Fibroblast of the conjunctiva (primary cell): ENCODE measurements at places on chromosomes 1 and 21.
A peak's percentile ranks its signal among the peaks of the same experiment; 100 is the strongest.

GRCh38 chr1:234589064-234589800 lies 20.7 kb downstream of the IRF2BP2 start:
- no peak for DNase-seq

DNA sequence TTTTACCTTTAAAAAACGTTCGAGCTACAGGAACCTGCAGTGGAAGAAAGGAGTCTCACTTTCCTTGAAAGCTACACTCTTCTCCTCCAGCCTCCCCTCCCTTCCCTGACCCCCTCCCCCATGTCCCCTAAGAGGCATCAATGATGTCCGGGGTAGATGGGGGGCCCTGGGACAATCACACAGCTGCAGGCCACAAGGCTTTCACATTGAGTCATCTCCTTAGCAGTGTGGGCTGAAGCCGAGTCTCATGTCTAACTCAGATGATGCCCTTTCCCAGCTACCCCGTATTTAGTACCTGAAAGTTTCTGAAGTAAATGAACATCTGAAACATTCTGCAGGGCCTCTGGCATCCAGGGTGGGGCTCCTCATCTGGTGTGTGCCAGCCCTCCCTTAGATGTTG lies 6.3 kb upstream of the GPR25 start:
- DNase-seq, result no peak

GRCh38 chr1:17973694-17974093 lies 133.9 kb upstream of the IGSF21 start:
- no peak for DNase-seq

DNA sequence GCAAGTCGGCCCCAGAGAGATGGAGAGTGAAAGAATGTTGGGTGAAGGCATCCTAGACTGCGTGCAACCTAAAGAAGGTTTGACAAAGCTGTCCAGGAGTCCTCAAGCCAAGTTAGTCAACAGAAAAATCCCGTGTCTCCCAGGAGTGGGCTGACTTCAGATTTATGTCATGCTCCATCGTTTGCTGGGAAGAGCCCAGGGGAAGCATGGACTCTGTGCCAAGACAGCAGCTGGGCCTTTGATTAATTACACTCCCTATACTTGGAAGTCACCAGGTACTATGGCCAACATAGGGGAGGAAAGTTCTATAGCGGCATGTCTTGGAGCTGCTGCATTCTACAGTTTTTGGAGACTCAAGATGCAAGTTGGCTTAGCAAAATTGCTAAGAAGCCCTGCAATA lies 247.4 kb downstream of the KAZN start:
- no peak for DNase-seq

- DNase-seq, result no peak
These were observed 133.9 kb downstream of the TTLL7 start for GRCh38 chr1:83864991-83865390.

DNA sequence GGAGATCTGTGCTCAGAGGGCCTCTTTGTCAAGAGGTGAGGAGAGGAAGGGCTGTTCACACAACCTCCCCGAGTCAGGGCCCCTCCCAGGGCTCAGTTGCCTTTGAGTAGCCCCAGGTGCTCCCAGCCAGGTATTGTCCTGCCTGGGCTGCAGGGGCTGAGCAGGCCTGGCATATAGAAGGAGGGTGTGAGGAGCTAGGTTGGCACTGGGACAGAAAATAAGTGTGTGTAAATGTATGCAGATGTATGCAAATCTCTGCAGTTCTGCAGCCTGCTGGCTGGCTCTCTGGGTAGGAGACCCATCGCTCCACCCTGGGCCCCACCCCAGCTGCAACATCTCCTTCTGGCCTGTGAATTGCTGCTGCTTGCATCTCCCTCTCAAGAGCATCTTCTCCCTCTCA lies 52.4 kb downstream of the NAV1 start:
- DNase-seq, result no peak

DNA sequence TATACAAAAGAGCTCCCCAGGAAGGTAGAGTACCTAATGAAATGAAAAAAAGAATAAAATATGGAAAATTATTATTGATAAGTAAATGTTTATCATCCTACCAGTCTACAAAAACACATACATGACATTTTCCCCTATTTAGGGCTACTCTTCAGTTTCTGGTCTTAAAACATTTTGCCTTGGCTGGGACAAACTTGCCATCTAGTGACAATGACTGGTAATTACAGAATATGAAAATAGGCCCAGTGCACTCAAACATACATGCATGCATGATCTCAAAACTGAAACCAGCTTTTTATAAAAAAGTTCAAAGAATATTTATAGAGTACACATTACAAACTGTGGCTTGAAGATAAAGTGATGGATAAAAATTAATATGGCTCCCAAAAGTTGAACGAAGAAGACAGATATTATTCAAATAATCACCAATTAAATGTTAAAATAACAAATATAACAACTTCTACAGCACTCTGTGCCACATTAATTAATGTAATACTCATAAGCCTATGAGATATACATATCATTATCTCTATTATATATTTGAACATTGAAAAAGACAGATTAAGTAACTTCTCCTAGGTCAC lies 10.5 kb upstream of the RNPC3 start:
- peak; percentile 45 for DNase-seq

DNA sequence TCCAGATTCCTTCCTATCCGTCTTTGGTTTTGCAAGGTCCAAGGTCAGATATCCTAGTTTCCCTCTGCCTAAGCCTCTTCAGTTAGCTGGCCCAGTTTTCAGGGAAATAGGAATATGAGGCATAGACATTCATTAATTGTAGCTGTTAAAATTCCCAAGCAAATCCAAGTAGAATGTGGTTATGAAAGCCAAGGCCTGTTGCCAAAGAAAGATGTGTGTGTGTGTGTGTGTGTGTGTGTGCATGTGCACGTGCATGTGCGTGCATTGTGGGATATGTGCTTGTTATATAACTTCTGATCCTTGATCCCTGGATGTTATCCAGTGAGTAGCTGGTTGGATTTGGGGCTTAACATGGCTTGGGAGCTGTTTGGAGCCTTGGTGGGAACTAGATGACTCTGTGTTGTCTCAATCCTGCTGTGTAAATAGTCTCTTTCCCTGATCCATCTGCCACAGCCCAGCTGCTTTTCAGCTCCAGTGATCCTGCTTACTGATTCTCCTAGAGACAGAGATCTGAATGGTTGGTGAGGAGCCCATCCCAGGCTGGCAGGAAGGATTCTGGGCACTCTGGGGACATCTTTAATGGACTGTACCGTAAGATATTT lies 70.6 kb upstream of the GCLM start:
- no peak for DNase-seq

- DNase-seq, result peak; percentile 6
These were observed 548 bp downstream of the KCNN3 start for GRCh38 chr1:154869351-154870114.

DNA sequence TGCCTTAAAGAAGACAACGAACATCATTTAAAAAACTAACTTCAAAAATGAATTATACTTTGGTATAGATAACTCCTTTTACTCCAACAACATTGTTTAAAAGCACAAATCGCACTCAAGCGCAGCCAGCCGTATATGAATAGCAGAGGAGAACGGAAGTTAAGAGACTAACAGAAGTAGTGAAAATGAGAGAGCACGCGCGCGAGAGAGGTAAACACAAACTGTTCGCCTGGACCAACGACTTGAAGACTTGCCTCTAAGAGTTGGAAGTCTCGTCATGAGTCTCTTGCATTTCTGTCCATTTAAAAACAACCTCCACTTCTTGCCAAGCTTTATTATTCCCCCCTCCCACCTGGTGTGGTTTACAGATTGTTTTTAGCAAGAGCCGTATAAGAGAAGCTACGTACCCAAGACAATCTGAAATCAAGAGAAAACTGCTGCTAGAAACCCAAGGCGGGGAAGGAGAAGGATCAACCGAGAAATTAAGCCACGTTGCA lies 479 bp downstream of the SELENOF start:
- DNase-seq, result peak; percentile 0
